Jurkat, Clone E6-1 (cell line): ENCODE measurements at places on chromosomes 1 and 21.
A peak's percentile ranks its signal among the peaks of the same experiment; 100 is the strongest.

GRCh38 chr21:34534522-34534921 lies 22.5 kb upstream of the KCNE1 start:
- DNase-seq: no peak

- DNase-seq: no peak
These were observed 16.0 kb upstream of the GCLM start for GRCh38 chr1:93925206-93925605.

DNA sequence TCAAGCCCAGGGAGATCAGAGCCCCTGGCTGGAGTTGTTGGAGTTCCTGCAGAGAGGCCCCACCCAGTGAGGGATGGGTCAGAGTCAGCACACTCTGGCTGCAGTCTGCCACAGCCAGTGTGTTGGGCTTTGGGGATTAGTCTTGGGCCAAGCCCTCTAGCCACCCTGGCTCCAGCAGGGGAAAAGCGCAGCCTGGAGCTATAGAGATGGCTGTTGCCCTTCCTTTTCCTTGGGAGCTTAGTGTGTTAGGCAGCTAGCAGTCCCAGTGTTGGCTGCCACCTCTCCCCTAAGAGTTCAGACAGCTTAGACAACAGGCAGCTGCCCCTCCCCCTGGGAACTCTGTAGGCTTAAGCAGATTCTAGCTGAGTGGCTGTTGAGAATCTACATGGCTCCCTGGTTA lies 45.1 kb downstream of the DPT start:
- no peak for DNase-seq

- DNase-seq: no peak
These were observed 61.4 kb downstream of the SLC35F3 start for GRCh38 chr1:233965856-233966255.

GRCh38 chr1:26225033-26225831 lies 8.8 kb upstream of the CEP85 start:
- DNase-seq: no peak

DNA sequence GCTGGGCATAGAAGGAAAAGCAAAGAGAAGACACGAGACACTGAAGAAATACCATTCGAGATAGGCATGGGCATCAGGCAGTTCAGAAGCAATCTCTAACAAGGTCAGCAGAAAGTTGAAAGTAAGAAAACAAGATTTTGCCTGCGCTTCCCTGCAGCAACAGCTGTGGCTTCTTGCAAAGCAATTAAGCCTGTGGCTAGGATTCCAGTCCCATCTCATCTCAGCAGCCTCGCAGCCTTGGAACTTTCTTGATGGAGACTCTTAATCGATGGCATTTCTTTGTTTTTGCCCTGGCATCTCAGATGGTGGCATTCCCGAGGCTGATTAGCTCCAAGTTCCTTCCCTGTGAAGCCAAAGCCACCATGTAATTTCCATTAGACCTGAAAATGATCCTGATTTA lies 64.6 kb upstream of the SPAG17 start:
- DNase-seq: no peak

- no peak for DNase-seq
These were observed at the start of gene OR11L1 for GRCh38 chr1:247841796-247842195. TSS of gene OR11L1 (minus strand) at chr1:247841896. CDS start at chr1:247841896, 0 bp downstream.

GRCh38 chr1:203325418-203326091 lies 20.2 kb downstream of the BTG2 start:
- DNase-seq: no peak

GRCh38 chr1:45097944-45098343 lies 85.9 kb downstream of the UROD start:
- DNase-seq: no peak

DNA sequence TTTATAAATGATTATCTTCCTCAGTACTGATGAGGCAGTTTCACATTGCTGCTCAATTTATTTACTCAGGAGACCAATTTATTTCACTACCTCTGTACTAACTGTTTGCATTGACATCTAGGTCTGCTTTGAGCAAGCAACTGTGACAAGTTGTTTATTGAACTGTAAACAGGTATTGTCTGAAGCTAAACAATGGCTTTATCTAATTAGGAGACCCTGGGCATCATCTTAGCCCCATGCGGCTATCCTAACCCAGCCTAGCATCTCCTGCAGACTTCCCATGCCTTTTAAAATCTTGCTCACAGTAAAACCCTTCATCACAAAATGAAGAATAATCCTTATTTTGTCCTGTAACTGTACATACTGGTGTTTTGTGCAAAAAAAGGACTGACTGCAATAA lies 348.2 kb downstream of the RWDD3 start:
- no peak for DNase-seq

- DNase-seq: no peak
These were observed 38.8 kb upstream of the HAO2 start for GRCh38 chr1:119329541-119330461.

- no peak for DNase-seq
These were observed 258 bp downstream of the CCT3 start for GRCh38 chr1:156337888-156338179.

DNA sequence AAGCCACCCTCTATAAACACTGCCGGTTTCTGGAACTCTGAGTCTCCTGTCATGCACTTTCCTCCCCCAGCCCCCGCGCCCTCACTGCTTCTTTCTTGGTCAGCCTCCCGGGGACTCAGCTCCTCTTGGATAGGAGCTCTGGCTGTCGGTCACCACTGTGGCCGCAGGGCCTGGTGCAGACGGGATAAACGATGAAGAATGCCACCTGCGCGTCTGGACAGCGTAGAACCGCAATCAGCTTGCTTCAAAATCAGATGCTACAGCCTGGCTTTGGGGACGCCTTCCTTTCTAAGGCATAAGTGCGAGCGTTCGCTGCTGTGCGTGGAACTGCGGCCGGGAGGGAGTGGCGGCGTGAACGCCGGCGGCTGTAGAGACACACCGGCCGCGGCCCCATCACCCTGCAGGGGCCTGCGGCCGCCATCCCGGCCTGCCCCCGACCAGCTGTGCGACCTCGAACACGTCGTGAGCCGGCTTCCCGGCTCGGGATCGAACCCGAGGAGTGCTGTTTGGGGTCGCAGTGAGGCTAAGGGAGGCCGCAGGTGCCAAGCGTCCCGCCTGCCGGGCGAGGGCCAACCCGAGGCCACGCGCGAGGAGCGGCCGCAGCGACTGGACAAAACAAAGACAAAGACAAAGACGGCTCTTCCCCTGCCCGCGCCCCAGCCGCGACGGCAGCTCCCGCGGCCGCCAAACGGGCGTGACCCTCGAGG lies 688 bp downstream of the PTTG1IP start:
- DNase-seq: no peak

DNA sequence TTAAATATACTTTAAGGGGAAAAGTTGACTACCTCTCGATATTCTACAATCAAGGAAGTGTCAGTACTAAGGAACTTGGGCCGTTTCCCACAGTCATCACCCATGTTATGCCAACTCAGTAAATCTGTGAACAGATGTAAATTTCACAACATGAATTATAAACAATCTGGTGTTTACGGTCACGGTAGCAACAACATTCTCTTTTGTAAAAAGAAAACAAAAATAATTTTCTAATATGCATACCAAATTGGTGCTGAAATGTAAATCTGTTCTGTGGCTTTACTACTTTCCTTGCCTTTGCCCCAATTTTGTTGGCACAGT lies 1.2 kb downstream of the SH3GLB1 start:
- no peak for DNase-seq

DNA sequence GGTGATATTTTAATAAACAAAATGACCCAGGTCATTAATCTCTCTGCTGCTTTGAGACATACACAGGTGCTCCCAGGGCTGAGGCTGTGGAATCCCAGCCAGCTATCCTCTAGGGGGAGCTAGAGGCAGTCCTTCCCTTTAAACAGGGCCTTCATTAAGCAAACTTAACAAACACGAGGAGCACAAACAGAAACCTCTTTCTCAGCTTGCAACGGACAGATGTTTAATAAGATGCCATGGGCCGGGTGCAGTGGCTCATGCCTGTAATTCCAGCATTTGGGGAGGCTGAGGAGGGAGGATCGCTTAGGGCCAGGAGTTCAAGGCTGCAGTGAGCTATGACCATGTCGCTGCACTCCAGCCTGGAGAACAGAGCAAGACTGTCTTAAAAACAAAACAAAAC lies 106.7 kb downstream of the HIVEP3 start:
- peak; percentile 66 for DNase-seq

DNA sequence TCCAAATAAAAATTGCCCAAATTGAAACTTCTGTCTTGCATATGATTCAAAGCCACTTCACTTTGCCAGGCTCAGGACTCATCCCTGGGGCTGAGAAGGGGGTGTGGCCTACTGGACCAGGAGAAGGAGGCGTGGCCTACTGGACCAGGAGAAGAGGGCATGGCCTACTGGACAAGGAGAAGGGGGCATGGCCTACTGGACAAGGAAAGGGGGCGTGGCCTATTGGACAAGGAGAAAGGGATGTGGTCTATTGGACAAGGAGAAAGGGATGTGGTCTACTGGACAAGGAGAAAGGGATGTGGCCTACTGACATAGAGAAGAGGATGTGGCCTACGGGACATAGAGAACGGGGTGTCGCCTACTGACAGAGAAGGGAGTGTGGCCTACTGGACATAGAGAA lies 405.3 kb downstream of the RRAGC start:
- DNase-seq: no peak

DNA sequence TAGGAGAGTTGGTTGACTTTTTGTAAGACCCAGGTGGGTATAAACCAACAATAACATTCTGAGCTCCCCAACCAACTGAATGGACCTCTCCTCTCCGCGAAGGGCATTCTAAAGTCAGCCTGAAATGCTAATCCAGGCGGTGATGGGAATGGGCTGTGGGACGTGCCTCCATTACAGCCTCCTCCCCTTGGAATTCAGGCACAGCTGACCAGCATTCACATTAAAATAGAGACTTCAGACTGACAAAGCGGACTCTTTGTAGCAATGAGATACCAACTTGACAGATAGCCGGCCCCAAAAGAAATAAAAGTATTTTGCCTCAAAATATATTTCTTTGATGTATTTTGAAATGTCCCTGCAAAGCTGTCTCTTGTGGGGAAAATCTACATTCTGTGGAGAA lies 101.7 kb downstream of the KIF26B start:
- DNase-seq: no peak

DNA sequence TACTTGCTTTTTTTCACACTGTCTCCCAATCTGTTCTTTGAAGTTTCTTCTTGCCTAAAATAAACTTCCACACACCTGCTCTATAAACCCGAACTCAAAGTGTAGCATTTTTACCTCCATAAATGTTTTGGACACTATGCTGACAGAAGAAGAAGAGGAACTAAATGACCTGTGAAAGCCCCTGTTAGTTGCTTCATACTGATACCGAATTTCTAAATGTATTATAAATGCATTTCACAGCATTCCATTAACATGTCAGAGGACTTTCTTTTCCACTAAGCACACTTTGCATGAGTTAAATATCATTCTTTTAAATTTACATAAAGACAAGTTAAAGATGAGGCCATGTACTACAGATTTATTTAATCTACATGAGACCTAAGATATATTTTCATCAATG lies 281.0 kb downstream of the SMYD3 start:
- DNase-seq: no peak

- no peak for DNase-seq
These were observed 144.5 kb downstream of the C1orf21 start for GRCh38 chr1:184531296-184531695.

DNA sequence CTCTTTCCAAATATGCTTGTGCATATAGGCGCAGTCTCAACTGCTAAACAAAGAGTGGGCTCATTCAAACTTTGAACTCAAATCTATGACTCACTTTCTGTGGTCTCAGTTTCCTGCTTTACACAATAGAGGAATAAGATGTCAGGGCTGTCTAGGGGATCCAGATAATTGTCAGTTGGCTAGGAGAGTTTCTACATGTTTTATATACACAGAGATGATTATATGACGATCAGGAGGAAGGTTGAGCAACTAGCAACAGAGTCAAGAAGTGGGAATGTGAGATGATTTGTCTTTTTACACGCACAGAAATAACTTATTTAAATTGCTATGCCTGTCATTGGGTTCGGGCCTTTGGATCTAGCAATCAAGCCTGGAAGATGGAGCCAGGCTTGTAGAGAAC lies 299.4 kb upstream of the LYPLAL1 start:
- peak; percentile 89 for DNase-seq

DNA sequence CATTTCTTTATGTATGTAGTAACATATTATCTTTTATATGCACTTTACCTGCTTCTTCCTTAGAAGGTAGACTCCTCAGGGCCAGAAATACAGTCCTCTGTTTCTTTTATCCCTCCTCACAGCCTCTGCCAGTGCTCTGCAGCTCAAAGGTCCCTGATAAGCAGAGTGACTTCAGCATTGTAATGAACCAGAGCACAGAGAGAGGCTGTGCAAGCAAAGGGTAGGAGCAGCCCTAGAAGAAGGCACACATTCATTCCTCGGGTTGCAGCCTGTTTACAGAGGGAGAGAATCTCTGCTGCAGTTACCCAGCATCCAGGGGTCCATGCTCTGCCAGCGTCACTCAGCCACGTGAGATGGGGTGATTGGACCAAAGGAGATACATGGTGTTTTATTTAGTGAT lies 101.1 kb downstream of the RHOU start:
- DNase-seq: no peak

GRCh38 chr21:22842875-22843274 lies 1844.7 kb downstream of the NCAM2 start:
- no peak for DNase-seq

GRCh38 chr1:32754317-32755097 lies 51.9 kb upstream of the SYNC start:
- DNase-seq: no peak

DNA sequence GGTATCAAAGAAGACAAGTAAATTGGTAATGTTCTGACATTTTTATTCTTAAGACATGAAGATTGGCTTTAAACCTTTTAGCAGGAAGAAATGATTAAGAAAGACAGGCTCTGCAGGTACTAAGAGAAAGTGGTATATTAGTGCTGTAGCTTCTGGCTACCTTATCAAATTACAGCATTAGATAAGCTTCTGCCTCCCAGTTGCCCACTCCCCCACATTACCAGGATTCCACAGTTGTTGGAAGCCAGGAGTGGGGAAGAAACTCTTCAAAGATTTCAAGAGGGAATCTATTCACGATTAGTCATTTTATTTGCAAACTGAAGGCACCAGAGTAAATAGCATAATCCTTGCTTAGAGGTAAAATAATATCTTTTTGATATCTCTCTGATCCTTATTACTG lies 274.9 kb downstream of the LMO4 start:
- no peak for DNase-seq

DNA sequence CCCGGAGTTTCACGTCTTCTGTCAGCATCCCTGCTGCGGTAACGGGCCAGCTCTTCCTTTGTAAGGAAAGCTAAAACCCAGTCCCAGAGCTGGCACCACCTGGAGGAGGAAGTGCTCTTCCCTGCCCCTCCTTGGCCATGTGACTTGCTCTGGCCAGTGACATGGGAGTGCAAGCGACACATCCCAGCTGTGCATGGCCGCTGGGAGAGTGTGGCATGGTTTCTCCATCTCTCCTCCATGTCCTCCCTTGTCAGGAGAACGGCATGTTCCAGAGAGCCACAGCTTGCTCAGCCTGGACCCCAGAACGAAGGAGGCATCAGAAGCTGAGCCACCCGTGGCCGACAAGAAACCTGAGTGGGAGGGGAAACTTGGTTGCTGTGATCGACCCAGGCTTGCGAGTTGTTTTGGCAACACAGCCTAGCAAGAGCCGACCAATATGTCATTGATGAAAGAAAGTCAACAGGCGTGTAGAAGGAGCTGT lies 2.7 kb upstream of the PRXL2B start:
- no peak for DNase-seq
